ENCODE measurements at places on chromosomes 1 and 21.

GRCh38 chr1:112688781-112689193 lies 14.3 kb downstream of the MOV10 start:
- no peak for DNase-seq

DNA sequence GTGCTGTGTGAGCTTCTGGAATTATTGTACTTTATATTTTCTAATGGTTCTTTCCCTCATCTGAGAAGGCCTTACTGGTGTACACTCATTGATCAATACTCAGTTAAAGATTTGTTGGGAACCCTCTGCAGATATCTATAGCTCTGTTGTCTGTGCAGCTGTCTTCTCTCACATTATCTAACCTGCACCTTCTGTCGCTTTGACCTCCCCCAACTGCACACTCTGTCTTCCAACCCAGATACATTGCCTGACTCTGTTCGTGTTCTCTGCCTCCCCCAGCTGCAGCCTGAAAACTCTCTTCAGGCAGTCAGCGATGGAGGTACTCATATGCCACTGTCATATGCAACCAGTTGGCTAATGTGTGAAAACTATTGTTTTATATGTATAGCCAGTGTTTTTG lies 334.3 kb downstream of the NCAM2 start:
- DNase-seq = no peak

GRCh38 chr1:246608616-246609376 lies 42.5 kb downstream of the CNST start:
- no peak for DNase-seq

GRCh38 chr21:45199201-45199600 lies 88.5 kb downstream of the POFUT2 start:
- no peak for DNase-seq

GRCh38 chr21:43206231-43207042 lies 37.6 kb downstream of the CRYAA start:
- no peak for DNase-seq

Measured in cortex of kidney (tissue), 1 donor.